ENCODE measurements at places on chromosomes 4 and X.

- no peak for DNase-seq
These were observed 499.1 kb downstream of the FSTL5 start for GRCh38 chr4:161664740-161665139.

- no peak for DNase-seq
These were observed 89.9 kb upstream of the PAK3 start for GRCh38 chrX:111006116-111006515.

DNA sequence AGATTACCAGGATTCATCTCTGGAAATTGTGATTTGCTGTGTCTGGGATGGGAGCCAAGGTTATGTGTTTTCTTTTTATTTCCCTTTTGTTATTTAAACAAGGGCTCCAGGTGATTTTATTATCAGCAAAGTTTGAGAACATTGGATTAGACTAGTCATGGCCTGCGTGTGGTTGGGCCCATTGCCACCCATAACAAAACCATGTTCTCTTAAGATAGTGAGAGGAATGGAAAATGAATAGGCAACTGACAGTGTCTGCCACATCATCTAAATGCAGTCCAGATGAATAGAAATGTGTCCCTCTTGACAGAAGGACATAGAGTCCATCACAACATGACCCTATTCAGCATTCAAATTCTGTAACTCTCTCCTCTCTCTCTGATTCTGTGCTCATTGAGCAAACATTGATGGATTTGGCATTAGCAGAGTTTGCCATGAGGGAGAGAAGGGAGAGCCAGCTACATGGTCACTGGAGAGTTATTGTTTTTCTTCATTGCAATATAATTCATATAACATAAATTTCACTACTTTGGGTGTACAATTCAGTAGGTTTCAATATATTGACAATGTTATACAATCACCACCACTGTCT, 11.7 kb downstream of the XK start:
- no peak for DNase-seq

DNA sequence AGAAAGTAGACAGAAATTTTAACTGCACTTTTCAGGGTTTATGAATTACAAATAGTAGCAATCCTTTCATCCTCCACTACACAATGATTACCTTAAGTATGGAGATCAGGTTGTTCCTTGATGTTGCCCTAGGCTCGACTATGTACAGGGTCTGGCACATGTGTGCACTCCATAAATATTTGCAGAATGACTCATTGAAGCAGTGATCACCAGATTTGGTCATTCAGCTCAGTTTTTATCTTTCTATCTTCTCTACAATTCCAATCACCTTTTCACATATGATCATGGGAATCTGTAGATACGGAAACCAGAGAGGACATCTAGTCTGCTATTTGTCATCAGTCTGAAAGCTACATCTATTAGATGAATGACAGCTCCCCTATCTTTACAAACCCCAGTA, 171.7 kb upstream of the HCCS start:
- DNase-seq, result no peak

GRCh38 chr4:108036213-108036612, 46.5 kb downstream of the HADH start:
- DNase-seq, result peak; percentile 24

DNA sequence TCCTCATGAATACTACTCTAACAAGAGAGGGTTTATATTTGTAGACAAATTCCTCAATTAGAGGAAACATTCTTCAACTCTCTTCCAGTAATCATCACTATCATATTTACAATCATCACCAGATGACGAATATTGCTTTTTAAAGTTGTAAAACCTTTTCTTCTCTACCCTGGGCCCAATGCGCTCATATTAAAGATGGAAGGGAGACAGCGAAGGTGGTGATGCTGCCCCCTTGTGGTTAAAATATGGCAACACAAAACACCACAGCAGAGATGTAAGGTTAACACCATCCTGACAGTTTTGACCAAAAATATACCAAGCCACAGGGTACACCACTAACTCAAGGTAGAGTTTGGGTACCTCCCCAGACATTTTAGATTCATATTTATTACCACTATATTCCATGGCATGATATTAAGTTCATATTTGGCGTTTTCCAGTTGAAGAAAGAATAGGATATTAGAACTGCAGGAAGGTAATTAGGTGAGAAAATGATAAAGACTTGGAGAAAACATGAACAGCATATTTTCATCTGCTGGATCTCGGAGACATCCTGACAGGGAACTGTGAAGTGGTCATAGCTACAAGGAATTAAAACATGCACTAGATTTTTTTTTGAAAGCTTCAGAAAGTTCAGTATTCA, 72.8 kb downstream of the SLC9A7 start:
- no peak for DNase-seq

GRCh38 chr4:38065900-38066299, 105.7 kb downstream of the PTTG2 start:
- no peak for DNase-seq

DNA sequence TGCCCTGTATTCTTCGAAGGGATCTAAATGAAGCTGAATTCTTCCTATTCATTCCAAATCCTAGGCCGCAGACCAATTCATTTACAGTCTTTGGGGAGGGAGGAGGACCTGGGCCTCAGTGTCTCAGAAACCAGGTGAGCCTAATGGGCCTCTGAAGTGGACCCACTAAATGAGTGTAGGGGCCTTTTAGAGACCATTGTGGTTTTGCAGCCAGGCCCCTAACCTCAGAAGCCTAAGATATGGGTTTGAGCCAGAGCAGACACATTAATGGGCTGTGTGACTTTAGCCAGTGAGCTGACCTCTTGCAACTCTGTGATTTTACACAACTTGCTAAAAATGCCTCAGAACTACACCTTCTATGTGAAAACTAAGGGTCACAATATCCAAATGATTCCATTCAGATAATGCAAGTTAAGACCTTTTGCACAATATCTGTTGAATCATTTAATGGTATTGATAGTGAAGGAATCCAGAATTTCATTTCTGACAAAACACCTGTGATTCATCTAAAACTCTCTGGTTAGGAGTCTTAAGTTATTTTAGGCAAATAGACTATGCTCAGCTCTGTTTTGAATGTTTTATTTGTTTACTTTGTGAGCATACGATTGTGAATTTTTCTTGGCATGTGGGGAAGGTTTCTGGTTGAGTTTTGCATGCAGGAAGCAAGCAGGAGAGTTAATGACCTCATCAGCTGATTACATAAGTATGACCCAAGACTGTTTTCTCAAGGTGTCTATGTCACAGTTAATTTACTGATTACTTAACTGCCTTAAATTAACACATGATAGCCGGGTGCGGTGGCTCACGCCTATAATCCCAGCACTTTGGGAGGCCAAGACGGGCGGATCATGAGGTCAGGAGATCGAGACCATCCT, 75.0 kb downstream of the EVC start:
- DNase-seq, result no peak

DNA sequence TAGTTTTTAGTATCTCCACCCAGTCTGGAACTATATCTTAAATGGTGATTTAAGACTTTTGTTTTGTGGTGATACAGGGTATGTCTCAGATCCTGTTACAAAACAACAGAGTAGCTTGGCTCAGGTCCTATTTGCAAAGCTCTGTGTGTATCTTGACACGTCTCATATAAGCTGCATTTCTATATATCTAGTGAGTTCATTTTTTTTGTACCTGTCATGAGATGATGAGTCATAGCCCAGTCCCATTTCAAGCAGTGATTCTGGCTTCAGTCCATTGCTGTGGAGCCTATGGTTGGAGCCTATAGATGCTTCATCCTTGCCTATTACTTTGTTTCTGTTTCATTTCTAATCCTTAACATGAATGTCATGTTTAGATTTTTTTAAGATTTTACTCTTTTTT, 23.0 kb downstream of the GRXCR1 start:
- no peak for DNase-seq

GRCh38 chr4:173074501-173074946, 94.1 kb upstream of the GALNT7 start:
- no peak for DNase-seq

- DNase-seq, result no peak
These were observed 180.2 kb downstream of the RBM46 start for GRCh38 chr4:154961263-154961662.

DNA sequence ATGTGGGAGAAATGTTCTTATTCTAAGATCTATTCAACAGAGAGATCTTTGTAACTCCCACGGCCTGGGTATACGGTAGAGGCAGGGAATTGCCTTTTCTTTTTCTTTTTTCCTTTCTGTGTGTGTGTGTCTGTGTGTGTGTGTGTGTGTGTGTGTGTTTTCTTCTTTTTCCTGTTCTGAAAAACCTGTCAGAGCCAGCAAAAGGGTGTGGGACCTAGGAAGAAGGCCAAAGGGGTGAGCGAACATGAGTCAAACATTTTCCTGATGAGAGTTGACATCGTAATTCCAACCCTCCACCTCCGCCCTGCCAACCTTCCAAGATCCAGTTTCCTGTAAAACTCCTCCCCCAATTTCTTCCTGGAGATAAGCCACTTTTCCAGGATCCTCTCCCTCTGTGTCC, 2.8 kb upstream of the CHIC2 start:
- no peak for DNase-seq

- DNase-seq, result no peak
These were observed 10.0 kb upstream of the MTM1 start for GRCh38 chrX:150558424-150558823.

- no peak for DNase-seq
These were observed 133.0 kb upstream of the TMLHE start for GRCh38 chrX:155745792-155746191.

- DNase-seq, result no peak
These were observed 1.4 kb downstream of the WDFY3 start for GRCh38 chr4:84964995-84965552.

DNA sequence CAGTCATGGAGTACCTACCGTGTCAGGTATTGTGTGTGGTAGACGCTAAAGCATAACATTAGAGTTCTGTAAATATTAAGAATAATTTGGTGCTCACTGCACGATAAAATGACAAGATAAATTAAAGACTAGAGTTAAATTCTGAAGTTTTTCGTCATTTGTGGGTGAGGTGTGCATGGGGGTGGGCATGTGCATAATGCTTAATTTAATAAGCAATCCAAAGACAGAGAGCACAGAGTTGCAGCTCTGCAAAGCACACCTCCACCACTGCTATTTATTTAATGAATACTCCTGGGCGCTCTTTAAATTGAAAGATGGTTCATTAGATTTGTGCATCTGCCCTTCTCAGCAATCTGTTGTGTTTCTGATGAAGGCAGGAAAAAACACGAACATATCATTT, 62.6 kb downstream of the GATB start:
- no peak for DNase-seq

DNA sequence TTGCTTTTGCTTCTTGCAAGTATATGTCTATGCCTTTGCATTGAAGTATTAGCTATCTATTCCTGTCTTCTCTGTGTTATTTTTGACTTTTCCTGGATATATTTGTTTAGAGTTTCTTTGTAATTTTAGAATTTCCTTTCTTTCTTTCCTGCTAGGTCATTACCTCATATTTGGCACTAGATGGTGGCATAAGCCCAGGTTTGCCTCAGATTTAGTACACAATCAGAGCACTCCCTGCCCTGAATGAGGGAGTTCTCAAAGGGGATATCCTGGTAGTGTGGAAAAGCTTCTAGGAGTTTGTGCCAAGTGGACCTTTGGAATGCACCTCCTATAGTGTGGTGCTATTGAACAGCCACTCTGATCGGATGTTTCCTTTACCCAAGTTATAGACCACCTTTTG, 181.6 kb downstream of the UGT8 start:
- no peak for DNase-seq

DNA sequence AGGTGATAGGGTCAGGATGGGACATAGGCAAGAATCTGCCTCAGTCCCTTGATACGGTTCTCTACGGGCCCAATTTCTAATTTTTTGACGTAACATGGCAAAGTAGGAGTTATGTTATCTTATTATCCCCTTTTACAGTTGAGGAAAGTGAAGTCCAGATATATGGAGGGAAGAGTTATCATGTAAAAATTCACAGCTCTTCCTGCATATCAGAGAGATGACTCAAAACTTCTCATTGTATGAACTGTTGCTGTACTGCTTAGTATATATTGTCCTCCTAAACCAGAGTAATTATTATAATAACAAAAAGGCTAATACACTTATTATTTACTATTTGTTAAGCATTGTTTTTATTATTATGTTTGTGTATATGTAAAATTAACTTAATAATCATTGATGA, 260.5 kb upstream of the IGFBP7 start:
- DNase-seq, result no peak
